ENCODE measurements at places on chromosomes 11 and 22. TPM values are rescaled to one million over a fixed set of nuclear protein-coding genes. Genes with fewer than 3 reads are reported as not detected.

GRCh38 chr11:29641201-29641600 lies 375.6 kb downstream of the KCNA4 start:
- DNase-seq = no peak
- H3K4me1 ChIP-seq = no peaks in the 10 kb centered on the region
- no peak overlapping the region for H3K4me3 ChIP-seq
- H3K27me3 ChIP-seq = no peaks in the 10 kb centered on the region

DNA sequence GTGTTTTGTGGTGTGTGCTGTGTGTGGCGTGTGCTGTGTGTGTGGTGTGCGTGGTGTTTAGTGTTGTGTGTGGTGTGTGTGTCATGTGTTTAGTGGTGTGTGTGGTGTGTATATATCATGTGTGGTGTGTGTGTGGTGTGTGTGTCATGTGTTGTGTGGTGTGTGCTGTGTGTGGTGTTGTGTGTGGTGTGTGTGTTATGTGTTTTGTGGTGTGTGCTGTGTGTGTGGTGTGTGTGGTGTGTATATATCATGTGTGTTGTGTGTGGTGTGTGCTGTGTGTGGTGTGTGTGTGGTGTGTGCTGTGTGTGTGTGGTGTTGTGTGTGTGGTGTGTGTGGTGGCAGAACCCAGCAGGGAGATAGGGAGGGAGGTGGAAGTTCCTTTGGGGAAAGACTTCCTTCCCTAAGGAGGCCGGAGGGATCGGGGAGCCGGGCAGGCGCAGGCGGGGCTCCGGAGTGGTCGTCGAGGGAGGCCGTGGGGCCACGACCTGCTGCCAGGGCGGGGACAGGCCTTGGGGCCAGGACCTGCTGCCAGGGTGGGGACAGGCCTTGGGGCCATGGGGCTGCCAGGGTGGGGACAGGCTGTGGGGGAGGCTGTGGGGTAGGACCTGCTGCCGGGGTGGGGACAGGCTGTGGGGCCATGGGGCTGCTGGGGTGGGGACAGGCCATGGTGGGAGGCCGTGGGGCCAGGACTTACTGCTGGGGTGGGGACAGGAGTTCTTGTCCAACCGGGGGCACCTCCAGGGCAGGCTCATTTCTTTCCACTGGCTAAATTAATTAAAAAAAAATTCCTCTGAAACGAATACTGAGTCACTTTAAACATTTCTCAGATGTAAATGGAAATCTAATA lies 15.2 kb downstream of the PIM3 start:
- no peaks in the 10 kb centered on the region for H3K36me3 ChIP-seq
- peak; percentile 49 for DNase-seq
- H3K4me3 ChIP-seq = no peak overlapping the region
- H3K27me3 ChIP-seq = no peaks in the 10 kb centered on the region

Gene CASP1
- total RNA-seq = 14.6 TPM

DNA sequence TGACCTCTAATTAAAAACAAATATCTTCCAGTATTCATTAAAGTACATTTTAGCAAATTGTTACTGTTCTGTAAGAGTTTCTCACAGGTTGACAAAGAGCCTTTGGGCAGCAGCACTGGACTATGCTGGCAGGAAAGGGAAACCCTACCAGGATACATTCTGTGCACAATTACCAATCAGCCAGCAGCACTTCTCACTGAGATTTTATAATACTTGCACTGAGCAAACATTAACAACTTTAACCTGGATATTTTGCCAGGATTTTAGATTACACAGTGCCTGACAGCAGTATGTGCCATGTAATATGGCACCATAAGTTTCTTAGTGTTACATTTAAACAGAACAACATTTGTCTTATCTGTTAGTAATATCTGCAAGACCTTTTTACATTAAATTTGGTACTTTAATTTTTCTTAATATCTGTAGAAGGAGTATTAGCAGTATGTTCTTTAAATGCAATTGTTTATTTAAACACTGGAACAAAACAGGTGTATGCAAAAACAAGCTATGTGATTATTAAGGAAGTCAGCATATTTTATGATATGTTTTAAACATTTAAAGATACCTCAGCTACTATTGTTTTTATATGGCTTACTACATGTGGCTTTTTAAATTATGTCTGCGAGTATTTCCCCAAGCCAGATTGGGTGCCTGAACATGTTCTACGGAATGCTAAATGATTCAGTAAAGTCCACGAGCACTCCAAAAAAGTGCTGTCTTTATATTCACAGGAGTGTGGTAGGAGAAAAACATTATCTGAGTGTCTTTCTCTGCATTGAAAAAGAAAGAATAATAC lies 699.0 kb upstream of the LUZP2 start:
- H3K27me3 ChIP-seq = no peaks in the 10 kb centered on the region
- no peaks in the 10 kb centered on the region for H3K4me1 ChIP-seq
- H3K36me3 ChIP-seq = no peaks in the 10 kb centered on the region
- H3K4me3 ChIP-seq = no peak overlapping the region

DNA sequence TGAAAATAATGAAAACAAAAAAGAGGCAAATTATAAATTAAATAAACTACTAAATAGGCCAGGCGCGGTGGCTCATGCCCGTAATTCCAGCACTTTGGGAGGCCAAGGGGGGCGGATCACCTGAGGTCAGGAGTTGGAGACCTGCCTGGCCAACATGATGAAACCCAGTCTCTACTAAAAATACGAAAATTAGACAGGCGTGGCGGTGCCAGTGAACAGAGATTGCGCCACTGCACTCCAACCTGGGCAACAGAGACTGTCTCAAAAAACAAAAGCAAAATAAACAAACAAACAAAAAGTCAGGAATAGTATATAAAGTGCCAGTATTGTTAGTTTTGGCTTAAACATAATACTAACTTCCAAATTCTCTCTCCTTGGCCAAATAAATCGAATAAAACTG lies 37.6 kb upstream of the CECR2 start:
- H3K27me3 ChIP-seq = no peaks in the 10 kb centered on the region
- no peak for DNase-seq
- H3K4me1 ChIP-seq = no peaks in the 10 kb centered on the region
- no peak overlapping the region for H3K4me3 ChIP-seq

GRCh38 chr11:107606141-107606540 lies 15.2 kb downstream of the ELMOD1 start:
- no peaks in the 10 kb centered on the region for H3K36me3 ChIP-seq
- H3K4me1 ChIP-seq = no peaks in the 10 kb centered on the region
- no peak for DNase-seq
- H3K27ac ChIP-seq = no peak overlapping the region
- H3K4me3 ChIP-seq = no peak overlapping the region
- H3K27me3 ChIP-seq = no peaks in the 10 kb centered on the region

DNA sequence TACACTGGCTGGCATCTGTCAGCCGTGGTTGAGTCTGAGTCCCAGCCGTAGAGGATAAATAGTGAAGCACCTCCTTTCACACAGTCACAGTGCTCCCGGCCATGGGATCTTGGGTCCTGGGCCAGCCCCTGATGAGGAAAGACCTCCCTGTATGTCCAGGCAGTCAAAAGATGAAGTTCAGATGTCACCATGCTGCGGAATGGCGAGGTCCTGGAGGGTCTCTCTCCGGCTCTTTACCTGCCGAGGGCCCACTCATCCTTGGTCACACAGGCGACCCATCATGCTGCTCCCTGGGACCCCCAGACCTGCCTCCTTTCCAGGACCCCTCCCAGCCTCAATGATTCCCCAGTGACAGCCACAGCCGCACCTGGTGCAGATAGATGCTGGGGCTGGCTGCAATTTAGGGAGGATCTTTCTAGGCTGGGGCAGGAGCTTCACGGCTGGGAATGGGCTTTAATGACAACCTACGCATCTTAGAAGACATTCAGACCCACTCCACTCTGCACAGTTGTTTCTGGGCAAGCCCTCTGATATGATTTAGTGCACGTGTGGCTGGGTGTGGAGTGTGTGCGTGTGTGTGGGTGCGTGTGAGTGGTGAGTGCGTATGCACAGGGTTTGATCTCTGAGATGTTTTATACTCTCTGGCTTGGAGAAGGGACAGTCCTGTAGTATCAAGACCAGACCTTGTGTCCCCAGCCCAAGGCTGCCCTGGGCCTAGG lies 79.7 kb downstream of the FBLN1 start:
- H3K36me3 ChIP-seq = no peaks in the 10 kb centered on the region
- H3K27ac ChIP-seq = no peak overlapping the region
- H3K4me1 ChIP-seq = no peaks in the 10 kb centered on the region
- no peak overlapping the region for H3K4me3 ChIP-seq

DNA sequence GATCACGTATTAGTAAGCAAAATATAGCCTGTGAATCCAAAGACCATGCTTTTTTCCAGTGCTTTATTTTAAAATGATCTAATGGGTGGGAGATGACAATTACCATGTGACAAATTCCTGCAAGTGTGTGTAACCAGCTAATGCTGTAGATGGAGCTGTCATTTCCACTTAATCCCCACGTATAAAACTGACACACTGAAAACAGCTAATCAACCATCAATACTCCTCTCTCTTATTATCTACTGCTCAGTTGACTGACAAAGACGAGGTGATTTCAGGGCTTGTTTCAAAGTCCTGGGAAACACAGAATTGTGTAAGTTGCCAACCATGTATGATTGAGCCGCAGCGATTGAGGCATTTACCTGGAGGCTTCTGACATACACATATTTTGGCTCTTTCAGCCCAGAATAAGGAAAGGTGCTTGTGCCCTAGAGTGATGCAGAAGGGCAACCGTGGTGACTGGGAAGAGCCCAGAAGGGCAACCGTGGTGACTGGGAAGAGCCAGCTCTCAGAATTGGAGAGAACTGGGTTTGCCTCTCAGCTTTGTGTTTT lies 9.7 kb downstream of the SLN start:
- H3K27ac ChIP-seq = no peak overlapping the region
- H3K4me3 ChIP-seq = no peak overlapping the region
- no peaks in the 10 kb centered on the region for H3K4me1 ChIP-seq
- no peaks in the 10 kb centered on the region for H3K36me3 ChIP-seq
- DNase-seq = no peak

DNA sequence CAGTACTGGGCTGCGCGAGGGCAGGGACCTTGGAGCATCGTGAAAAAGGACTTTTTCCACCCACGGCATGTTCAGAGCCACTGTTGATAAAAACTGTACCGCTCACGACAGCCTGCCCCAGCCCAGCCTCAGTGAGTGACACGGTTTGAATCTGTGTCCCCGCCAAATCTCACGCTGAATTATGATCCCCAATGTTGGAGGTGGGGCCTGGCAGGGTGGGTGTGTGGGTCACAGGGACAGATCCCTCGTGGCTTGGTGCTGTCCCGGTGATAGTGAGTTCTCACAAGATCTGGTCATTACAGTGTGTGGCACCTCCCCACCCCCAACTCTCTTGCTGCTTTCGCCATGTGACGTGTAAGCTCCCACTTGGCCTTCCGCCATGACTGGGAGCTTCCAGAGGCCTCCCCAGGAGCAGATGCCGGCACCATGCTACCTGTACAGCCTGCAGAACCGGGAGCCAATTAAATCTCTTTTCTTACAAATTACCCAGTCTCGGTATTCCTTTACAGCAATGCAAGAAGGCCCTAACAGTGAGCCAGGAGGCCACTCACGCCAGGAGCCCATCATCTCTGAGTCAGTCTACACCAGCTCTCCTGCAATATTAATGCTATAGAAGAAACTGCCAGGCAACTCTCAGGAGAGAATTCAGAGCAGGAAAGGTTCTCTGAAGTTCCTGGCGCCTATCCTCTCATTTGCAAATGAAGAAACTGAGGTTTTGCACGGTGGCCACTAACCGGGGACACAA lies 1.3 kb downstream of the TOLLIP start:
- H3K4me1 ChIP-seq = peaks cover 21% of the 10 kb centered on the region
- no peaks in the 10 kb centered on the region for H3K36me3 ChIP-seq
- no peak for DNase-seq
- H3K4me3 ChIP-seq = peak overlapping the region; percentile 88
- no peak overlapping the region for H3K27ac ChIP-seq
- H3K27me3 ChIP-seq = no peaks in the 10 kb centered on the region

- no peaks in the 10 kb centered on the region for H3K36me3 ChIP-seq
- no peak overlapping the region for H3K27ac ChIP-seq
- no peaks in the 10 kb centered on the region for H3K4me1 ChIP-seq
- DNase-seq = no peak
- H3K4me3 ChIP-seq = no peak overlapping the region
Observed at GRCh38 chr11:121554552-121554951, 101.8 kb upstream of the SORL1-AS1 start.

DNA sequence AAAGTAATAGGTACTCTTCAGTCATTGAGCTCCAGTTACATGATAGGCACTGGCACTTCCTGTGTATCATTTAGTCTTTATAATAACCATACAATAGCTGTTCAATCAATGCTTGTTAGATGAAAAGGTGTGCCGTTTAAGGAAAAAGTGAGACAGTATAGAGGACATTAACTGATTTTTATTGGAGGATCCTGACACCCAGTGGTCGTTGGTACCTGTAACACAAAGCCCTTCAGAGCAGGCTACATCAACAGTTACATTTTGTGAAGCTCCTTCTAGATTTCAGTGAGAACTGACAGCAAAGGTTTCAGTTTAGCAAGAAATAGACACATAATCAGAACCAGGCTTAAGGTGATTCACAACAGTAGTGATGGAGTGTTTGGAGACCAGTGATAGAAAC lies 44.2 kb downstream of the CCDC81 start:
- H3K36me3 ChIP-seq = no peaks in the 10 kb centered on the region
- no peaks in the 10 kb centered on the region for H3K4me1 ChIP-seq
- no peak overlapping the region for H3K4me3 ChIP-seq
- H3K27ac ChIP-seq = no peak overlapping the region
- DNase-seq = no peak

DNA sequence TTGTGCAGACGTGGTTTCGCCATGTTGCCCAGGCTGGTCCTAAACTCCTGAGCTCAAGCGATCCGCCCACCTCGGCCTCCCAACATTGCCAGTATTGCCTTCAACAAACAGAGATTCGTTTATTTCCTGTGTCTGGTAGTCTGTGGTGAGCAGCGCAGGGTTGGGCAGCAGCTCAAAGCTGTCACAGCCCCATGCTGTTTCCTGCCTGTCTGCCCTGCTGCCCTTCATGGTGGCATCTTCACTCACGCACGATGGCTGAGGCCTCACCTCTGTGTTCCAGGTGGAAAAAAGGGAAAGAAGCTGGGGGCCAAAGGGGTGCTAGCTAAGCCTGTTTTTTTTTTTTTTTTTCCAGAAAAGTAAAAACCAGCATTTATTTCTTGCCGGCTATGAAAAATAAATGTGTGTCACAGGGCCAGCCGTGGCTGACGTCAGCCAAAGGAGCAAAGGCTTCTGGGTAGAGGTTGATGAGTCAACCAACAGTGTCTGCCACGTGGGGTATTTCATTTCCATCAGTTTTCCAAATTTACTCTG lies 28.8 kb downstream of the TBC1D22A start:
- no peak overlapping the region for H3K4me3 ChIP-seq
- peak; percentile 43 for DNase-seq
- H3K27me3 ChIP-seq = no peaks in the 10 kb centered on the region
- peak overlapping the region; percentile 60 for H3K27ac ChIP-seq

Gene GPR83
- total RNA-seq = 3.3 TPM

Gene TPCN2
- 18.0 TPM for total RNA-seq

- no peak overlapping the region for H3K27ac ChIP-seq
- H3K4me1 ChIP-seq = no peaks in the 10 kb centered on the region
- H3K27me3 ChIP-seq = no peaks in the 10 kb centered on the region
- no peak for DNase-seq
- H3K36me3 ChIP-seq = no peaks in the 10 kb centered on the region
Observed at GRCh38 chr11:30811226-30811755, 225.1 kb upstream of the MPPED2 start.

Gene TYR
- not detected for total RNA-seq

GRCh38 chr11:116240710-116241109 lies 532.1 kb downstream of the BUD13 start:
- H3K4me3 ChIP-seq = no peak overlapping the region
- DNase-seq = no peak
- no peak overlapping the region for H3K27ac ChIP-seq
- H3K27me3 ChIP-seq = no peaks in the 10 kb centered on the region

Gene NCF4
- total RNA-seq = 36.8 TPM

GRCh38 chr11:115698243-115698642 lies 194.0 kb upstream of the CADM1 start:
- H3K4me1 ChIP-seq = no peaks in the 10 kb centered on the region
- no peak overlapping the region for H3K4me3 ChIP-seq
- H3K27ac ChIP-seq = no peak overlapping the region
- H3K27me3 ChIP-seq = no peaks in the 10 kb centered on the region
- DNase-seq = no peak

Gene UBQLN3
- total RNA-seq = 0.88 TPM
